RWPE1 (cell line): ENCODE measurements at places on chromosomes 3 and 15.

GRCh38 chr15:85710340-85710842 is 84.3 kb downstream of the KLHL25 start:
- no peak for DNase-seq

DNA sequence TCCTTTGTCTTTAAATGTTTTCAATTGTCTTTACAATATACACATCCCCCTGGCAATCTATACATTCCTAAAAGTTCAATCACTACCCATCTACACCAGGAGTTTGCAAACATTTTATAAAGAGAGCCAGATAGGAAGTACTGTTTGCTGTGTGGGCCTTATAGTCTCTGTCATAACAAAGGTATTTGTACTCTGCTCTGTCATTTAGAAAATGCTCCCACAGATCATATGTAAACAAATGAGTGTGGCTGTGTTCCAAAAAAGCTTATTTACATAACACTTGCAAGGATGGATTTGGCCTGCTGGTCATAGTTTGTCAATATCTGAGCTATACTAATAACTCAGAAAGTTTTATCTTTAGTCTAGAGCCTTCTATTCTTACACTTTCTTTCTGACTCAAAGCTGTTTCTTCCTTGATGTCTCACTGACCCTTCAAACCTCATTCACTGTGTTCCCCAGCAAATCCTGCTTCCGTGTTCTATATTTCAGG is 511.9 kb downstream of the GBE1 start:
- DNase-seq: peak; percentile 1

GRCh38 chr3:97497138-97497537 is 267.4 kb upstream of the ARL6 start:
- DNase-seq: no peak

DNA sequence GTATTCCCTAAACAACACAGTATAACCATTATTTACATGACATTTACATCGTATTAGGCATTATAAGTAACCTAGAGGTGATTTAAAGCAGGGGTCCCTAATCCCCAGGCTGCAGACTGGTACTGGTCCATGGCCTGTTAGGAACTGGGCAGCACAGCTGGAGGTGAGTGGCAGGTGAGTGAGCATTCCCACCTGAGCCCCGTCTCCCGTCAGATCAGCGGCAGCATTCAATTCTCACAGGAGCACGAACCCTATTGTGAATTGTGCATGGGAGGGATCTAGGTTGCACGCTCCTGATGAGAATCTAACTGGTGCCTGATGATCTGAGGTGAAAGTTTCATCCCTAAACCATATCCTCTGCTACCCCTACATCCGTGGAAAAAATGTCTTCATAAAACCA is 138.2 kb downstream of the ATP10A start:
- DNase-seq: no peak

DNA sequence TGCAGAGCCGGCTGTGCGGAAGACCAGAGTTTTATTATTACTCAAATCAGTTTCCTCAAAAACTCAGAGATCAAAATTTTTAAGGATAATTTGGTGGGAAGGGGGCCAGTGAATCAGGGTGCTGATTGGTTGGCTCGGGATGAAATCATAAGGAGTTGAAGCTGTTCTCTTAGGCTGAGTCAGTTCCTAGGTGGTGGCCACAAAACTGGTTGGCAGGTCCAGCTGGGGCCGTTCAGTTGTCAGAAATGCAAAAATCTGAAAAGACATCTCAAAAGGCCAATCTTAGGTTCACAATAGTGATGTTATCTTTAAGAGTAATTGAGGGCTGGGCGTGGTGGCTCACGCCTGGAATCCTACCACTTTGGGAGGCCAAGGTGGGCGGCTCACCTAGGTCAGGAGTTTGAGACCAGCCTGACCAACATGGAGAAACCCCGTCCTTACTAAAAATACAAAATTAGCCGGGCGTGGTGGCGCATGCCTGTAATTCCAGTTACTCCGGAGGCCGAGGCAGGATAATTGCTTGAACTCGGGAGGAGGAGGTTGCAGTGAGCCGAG is 2.3 kb upstream of the ZNF589 start:
- DNase-seq: no peak

DNA sequence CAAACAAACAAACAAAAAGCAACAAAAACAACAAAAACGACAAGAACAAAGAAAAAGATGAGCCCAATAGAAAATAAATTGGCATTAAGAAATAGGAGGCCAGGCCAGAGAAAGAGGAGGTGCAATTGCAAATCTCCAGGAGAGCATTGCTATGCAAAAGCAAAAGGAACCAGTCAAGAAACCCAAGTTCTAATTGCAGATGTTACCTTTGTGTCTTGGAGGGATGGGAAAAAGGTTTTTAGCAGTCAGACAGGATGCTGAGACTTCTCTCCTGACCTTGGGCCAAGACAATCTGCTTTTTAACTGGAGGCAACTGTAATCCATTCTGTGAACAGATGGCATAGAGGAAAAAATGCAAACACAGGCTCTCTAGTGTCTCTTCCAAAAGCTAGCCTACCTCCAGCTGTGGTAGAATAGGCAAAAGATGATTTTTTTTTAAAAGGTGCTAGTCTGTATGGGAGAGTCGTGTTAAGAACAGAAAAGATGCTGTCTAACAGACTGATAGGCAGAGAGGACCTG is 56.4 kb downstream of the LSAMP start:
- no peak for DNase-seq
